Activated naive CD8-positive, alpha-beta T cell treated with anti-CD3 and anti-CD28 coated beads, Interleukin-2, amount 10 ng/mL, durations not matched to agents 7 days and 5 days (primary cell): ENCODE measurements at places on chromosomes 12 and 14.
A peak's percentile ranks its signal among the peaks of the same experiment; 100 is the strongest.

GRCh38 chr12:114834621-114835020 is 150.6 kb upstream of the TBX3 start:
- H3K4me3 ChIP-seq = no peak overlapping the region
- no peaks in the 10 kb centered on the region for H3K27me3 ChIP-seq
- no peaks in the 10 kb centered on the region for H3K4me1 ChIP-seq
- no peak for DNase-seq
- no peaks in the 10 kb centered on the region for H3K36me3 ChIP-seq

GRCh38 chr14:90922141-90922540 is 105.9 kb upstream of the TTC7B start:
- no peak for DNase-seq
- peaks cover 1% of the 10 kb centered on the region for H3K4me1 ChIP-seq
- peaks cover 57% of the 10 kb centered on the region for H3K36me3 ChIP-seq
- no peak overlapping the region for H3K4me3 ChIP-seq
- no peaks in the 10 kb centered on the region for H3K27me3 ChIP-seq

DNA sequence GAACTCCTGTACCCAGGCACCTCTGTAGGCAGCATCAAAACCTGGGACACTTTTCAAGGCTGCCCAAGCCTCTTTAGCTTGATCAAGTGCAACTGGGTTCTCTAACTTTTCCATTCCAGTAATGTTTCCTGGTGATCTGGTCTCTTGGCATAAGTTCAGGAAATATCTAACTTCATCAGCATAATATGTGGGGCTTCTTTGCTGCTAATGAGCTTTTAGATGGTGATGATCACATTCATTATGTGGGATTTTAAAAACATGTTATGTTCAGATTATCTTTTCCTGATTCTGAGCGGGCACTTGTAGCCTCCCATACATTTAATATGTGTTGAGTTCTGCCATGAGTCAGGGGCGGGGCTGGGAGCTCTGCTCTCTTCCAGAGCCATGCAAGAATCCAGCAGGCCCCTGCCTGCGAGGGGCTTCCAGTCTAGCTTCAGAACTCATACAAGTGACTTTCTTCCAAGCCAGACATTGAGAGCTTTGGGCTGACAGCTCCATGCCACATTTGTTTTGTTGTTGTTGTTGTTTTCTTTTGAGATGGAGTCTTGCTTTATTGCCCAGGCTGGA is 39.5 kb upstream of the RIN3 start:
- no peak overlapping the region for H3K4me3 ChIP-seq
- H3K36me3 ChIP-seq = no peaks in the 10 kb centered on the region
- no peak overlapping the region for H3K27ac ChIP-seq
- peaks cover 11% of the 10 kb centered on the region for H3K27me3 ChIP-seq

- H3K27ac ChIP-seq = no peak overlapping the region
- H3K27me3 ChIP-seq = no peaks in the 10 kb centered on the region
- H3K4me3 ChIP-seq = no peak overlapping the region
Observed at GRCh38 chr12:115149685-115150378, 465.9 kb upstream of the TBX3 start.

- no peak for DNase-seq
- H3K4me3 ChIP-seq = no peak overlapping the region
- H3K27me3 ChIP-seq = peaks cover 9% of the 10 kb centered on the region
Observed at GRCh38 chr12:124148481-124149273, 146.2 kb upstream of the RFLNA start.

DNA sequence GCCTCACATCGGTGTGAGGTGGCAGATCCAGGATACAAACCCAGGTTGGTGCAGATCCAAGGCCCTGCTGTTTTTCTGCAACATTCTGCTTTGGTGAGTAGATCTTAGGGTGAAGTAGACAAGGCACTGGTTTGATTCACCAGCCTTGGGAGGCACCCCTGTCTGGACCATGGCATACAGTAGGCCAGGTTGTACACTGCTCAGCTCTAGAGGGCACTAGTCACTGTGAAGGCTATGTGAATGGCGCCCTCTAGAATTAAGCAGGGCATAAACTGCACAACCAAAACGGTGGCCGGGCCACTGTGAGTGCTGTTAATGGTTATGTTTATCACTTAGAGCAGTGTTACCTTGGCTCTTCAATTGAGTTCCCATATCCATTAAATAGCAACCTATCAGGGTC is 280.6 kb upstream of the PWP1 start:
- H3K27me3 ChIP-seq = no peaks in the 10 kb centered on the region
- H3K4me1 ChIP-seq = peaks cover 30% of the 10 kb centered on the region
- peak; percentile 39 for DNase-seq
- no peak overlapping the region for H3K27ac ChIP-seq
